Activated CD4-positive, alpha-beta T cell treated with anti-CD3 and anti-CD28 coated beads, Interleukin-2, Interleukin-4, amounts not matched to agents 100 ng/mL and 50 ng/mL, durations not matched to agents 16 hours and 8 hours (primary cell): ENCODE measurements at places on chromosomes 1 and 21.

DNA sequence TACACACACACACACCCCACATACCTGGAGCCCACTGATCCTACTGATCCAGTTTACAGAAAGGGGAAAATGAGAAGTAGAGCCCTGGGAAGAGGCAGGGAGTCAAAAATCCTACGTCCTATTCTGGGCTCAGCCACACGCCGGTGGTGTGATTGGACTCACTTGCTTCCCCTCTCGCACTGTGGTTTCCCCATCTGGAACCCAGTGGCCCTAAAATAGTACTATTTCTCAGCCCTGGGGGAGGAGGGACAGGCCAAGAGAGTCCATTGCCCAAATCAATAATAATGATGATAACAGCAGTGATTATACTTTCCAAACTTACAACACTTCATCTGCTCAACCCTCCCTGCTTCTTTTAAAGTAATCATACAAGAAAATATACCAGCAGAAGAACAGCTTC is 2.9 kb upstream of the PIGR start:
- no peak for DNase-seq

DNA sequence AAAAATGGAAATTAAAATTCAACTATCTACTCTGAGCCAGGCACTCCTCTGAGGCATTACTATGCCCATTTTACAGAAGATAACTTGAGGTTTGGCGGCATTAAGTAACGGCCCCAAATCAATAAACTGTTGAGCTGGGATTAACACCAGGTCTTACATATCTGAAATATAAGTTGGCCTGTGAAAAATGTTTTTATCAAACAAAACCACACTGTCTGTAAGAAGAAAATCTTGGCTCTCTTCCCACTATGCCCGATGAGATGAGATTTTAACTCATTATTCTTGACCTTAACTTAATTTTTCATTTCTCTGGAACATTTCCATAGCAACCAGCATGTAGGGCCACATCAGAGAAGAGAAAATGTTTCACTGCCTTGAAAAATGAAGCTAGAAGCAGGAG is 21.8 kb downstream of the RC3H1 start:
- DNase-seq = no peak

GRCh38 chr21:44325386-44326271 is 13.6 kb downstream of the CFAP410 start:
- DNase-seq = no peak

DNA sequence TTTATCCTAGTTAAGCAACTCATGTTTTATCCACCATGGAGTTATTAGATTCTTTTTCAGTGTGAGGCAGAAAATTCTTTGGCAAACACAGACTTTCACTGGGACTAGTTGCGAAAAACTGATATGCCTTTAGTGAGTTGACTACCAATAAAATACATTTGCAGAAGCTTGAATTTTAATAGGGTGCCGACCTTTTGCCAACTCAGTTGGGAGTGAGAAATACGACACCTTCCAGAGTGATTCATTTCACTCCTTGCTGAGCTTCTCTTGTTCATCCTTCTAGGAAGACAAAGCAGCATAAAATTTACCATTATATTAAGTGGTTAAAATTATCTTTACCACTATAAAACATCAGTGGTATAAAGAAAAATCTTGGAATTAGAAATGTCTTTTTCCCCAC is 1.2 kb upstream of the KRTAP23-1 start:
- no peak for DNase-seq

- DNase-seq = no peak
Observed at GRCh38 chr1:167472752-167473521, 45.4 kb downstream of the CD247 start.

DNA sequence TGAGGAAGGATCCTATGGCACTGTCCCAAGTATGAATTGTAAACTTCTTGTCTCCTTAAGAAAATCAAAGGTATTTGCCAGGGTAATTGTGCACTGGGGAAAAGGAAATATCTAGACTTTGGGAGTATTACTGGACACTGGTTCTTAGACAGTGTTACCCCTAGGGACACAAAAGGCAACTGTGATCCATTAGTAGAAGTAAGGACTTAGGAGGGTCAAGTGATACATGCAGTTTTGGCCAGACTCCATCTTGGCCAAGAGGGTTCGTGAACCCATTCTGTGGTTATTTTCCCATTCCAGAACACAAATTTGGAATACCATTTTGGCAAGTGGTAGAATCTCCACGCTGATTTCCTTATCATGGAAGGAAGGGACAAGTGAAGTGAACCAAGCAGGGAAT is 98.1 kb downstream of the TM2D1 start:
- DNase-seq = no peak

DNA sequence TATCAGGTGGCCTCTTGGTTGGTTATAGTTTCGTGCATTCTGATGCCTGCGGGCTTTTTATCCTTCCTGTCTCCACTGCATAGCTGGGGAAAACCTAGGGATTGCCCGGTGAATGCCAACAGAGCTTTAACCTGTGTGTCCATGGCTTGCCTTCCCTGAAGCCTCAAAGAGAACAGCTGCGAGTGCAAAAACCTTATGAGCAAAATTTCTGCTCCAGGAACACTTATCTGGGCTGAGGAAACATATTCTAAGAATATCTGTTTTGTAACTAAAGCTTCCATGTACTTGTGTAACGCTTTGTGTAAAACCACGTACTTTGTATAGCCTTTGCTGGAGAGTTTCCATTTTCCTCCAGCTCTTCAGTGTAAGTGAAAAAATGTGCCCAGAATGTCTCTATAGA is 7.2 kb downstream of the CNST start:
- DNase-seq = no peak

DNA sequence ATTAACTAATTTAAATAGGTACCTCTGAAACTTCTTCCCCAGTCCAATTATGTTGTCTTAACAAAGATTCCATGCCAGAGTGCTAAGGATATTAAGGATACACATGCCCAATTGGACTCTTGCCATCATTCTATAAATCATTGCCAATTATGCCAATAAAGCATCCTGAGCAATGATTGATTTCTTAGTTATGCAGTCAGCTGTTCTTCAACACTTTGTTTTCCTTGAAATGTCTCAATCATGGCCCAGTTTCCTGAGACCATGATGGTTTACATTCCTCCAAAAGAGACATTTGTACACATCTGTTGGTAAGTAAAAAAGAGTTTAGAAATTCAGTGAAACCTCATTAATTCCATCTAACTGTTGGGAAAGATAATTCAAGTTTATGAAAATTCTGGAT is 180.4 kb upstream of the PKN2 start:
- no peak for DNase-seq

GRCh38 chr1:233993651-233994050 is 89.2 kb downstream of the SLC35F3 start:
- peak; percentile 57 for DNase-seq

DNA sequence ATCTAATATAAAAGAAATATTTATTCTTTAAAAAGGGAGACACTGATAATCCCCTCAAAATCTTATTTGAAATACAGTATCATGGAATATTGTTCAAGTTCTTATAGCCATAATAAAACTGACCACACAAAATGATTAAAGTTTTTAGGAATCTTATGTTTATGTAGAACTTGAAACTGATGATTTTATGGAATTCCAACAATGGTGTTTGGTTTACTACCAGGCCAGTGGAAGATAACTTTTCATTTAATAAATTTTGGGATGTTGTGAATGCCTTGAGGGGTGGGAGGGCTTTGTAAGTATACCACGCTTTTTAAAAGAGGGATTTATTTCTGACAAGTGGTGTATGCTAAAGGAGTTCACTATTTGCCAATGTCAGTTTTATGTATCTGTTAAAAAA is 87.7 kb downstream of the RAB3GAP2 start:
- DNase-seq = no peak

DNA sequence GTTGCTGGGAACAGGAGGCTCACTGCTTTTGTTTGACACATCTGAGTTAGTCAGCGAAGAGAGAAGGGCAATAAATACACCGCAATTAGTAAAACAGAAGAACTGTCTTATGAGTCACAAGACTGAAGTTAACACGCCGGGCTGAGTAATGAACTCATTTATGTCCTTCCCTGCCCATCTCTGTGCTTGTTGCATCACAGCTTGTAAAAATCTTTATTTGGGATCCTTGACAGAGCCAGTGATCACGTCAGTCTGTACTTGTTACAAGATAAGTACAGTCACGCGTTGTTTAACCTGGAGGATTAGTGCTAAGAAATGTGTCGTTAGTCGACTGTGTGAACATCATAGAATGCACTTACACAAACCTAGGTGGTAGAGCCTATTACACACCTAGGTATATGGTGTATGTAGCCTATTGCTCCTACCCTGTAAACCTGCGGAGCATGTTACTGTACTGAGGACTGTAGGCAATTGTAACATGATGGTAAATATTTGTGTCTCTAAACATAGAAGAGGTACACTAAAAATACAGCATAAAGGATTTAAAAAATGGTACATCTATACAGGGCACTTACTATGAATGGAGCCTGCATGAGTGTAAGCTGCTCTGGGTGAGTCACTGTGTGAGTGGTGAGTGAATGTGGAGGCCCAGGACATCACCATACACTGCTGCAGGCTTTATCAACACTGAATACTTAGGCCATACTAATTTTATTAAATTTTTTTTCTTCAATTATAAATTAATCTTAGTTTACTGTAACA is 272.2 kb downstream of the TNR start:
- DNase-seq = peak; percentile 55

- DNase-seq = peak; percentile 8
Observed at GRCh38 chr1:188782220-188782841, 1695.3 kb downstream of the BRINP3 start.

- no peak for DNase-seq
Observed at GRCh38 chr1:240099329-240099728, 7.6 kb downstream of the FMN2 start.
